ENCODE measurements at places on chromosomes 3 and 15.

DNA sequence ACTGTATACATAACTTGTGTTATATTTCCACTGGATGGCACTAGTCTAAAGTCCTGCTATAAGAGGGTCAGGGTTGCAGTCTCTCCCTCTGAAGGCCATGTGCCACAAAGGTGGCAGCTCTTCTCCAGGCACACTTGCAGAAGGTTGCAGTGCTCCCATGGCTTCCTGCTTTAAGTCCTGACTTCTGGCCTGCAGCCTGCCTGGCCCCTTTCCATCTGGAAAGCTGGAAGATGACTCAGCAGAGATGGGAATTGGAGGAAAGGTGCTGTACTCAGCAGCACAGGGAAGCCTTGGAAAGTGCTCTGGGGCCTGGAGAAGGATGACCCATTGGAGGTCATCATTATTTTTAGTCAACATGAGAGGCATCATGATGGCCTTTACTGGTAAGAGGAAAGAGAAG is 40.9 kb upstream of the MRPL3 start:
- DNase-seq, result no peak

DNA sequence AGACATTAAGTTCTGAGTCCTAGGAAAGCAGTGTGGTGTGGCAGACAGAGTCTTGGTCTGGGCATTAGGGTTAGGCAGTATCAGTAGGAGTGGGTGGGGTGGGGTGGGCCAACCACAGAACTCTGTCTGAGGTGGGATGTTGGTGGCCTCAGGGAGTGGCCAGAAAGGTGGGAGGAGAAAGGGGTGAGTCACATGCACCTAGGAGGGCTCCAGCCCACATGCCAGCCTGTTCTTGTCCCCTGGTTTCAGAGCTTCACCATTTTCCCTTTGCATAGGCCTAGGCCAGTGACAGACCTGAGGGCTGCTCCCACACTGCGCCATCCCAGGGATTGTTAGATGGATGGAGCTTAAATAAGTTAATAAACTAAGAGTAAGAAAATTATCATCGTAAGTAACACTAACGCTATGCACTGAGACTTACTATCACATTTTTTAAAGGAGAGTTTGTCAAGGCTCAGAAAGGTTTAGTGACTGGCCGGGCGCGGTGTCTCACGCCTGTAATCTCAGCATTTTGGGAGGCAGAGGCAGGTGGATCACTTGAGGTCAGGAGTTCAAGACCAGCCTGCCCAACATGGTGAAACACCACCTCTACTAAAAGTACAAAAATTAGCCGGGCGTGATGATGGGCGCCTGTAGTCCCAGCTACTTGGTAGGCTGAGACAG is 33.8 kb downstream of the DNASE1L3 start:
- no peak for DNase-seq

- DNase-seq, result no peak
Observed at GRCh38 chr15:40933517-40933902, 4.4 kb downstream of the DLL4 start.

DNA sequence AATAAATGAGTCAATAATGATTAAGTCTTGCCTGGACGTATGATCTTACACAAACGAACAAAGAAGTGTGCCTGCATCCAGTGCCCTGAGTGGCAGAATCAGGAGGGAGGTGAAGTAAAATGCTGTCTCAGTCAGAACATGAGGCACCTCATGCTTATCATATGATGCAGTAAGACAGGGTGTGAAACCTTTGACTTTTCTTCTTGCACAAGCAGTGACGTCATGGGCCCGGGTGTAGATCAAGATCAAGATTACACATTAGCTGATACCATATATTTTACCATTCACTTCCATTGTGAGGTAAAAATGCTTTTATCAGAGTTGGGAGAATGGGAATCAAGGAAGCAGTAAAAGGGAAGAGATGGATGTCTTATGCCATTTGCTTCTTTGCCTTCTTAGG is 291.6 kb upstream of the PLSCR5 start:
- DNase-seq, result no peak

- DNase-seq, result no peak
Observed at GRCh38 chr3:40104441-40104840, 205.1 kb upstream of the EIF1B start.

GRCh38 chr15:39585871-39586301 is 5.0 kb downstream of the THBS1 start:
- no peak for DNase-seq

DNA sequence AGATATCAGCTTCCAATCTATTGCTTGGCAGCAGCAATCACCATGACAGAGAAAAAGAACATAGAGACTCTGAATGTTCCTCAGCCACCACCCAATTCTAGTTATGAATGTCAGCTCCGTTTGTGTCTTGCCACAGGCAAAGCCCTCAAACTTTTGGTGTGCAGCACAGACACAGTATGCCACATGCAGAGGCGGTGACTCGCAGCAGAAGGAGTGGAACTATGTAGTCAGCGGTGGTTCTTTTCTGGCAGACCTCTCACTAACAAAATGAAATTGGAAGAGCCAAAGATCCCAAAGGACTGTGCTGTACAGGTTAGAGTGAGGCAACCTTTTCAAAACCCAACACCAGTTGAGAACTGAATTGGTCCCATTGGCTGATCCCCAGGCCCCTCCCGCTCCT is 220.9 kb downstream of the SLC9A9 start:
- DNase-seq, result peak; percentile 2

DNA sequence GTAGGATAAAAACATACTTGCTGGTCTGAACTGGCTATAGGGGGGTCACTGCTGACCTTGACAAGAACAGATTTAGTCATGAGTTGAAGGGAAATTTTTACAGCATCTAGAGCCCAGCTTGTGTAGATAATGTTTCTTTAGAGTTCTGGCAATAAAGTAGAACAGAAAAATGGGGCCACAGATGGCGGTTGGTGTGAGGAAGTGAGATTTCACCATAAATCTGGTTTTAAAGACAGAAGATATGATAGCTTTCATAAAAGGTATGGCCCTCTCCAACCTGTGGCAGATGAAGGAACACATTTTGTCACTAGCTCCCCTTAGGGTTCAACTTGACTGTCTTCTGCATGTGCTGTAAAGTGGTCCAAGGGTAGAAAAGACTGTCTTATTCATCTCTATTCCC is 24.3 kb upstream of the IMPDH2 start:
- no peak for DNase-seq

DNA sequence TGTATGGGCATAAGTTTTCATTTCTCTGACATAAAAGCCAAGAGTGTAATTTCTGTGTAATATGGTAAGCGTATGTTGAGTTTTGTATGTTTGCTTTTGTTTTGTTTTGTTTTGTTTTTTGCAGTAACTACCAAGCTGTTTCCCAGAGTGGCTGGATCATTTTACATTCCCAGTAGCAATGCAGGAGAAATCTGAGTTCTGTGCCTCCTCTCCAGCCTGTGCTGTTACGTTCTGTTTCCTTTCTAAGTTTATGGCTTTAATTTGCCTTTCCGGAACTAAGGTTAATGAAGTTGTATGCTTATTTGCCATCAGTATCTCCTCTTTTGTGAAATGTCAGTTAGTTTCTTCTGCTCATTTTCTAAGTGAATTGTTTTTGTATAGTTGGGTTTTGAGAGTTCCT is 307.8 kb downstream of the GABRG3 start:
- DNase-seq, result no peak

GRCh38 chr15:66017000-66017399 is 147.7 kb downstream of the RAB11A start:
- DNase-seq, result no peak

DNA sequence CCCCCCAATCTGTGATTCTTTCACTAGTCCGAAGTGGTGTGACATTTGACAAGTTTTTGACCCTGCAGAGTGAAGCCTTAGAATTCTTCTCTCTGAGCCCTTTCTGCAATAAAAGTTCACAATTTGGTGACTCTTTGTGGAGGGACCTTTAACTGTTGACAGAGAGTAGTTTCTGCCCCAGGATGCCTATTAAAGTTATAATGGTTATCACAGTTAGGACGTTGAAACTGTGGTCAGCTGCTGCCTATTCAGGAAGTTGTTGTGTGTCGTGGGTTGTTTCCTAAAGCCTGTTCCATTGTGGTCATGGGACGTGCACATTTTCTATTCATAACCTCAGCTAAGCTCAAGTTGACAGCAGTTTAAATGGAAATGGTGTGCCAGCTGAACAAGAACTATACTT is 274.5 kb downstream of the NEK10 start:
- DNase-seq, result no peak

GRCh38 chr3:158430448-158430847 is 140.5 kb upstream of the MLF1 start:
- no peak for DNase-seq

- DNase-seq, result no peak
Observed at GRCh38 chr3:153158961-153159735, 2.9 kb upstream of the RAP2B start.

DNA sequence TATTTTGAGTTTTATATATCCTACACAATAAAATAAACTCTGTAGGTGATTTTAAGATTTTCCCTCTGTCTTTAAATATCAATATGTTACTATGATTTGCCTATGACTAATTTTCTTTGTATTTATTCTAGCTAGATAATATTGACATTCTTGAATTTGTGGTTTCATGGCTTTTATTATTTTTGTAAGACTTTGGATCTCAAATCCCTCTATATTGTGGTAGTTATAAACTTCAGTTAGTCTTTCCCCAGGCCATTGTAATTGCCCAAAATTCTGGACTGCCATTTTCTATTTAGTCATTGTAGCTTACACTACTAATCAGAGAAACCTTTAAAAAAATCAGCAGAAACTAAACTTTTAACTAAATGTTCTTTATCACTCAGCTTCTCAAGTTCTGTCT is 1559.3 kb upstream of the GBE1 start:
- no peak for DNase-seq

Data from stimulated activated CD4-positive, alpha-beta T cell treated with anti-CD3 and anti-CD28 coated beads, Interleukin-12 subunit alpha, Interleukin-12 subunit beta, amount 100 ng/mL, for 48 hours (primary cell).